AG08395 (cell line): ENCODE measurements at places on chromosomes 6 and 20.

GRCh38 chr20:24665741-24666191 lies 196.3 kb downstream of the SYNDIG1 start:
- DNase-seq, result no peak

DNA sequence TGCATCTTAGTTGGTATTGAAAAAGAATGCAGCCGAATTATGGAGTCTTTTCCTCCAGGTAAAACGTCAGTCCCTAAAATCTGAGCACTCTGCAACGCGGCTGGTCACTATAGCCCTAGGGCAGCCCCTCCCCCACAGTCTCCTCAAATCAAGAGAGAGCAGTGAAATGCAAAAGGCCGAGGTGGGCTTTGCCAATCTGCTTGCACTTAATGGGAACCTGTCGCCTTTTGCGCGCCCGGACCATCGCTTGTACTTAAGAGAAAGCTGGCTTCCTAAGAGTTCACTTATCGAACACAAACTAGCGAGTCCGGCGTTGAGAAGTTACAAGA lies 447 bp downstream of the MCM3 start:
- no peak for DNase-seq

DNA sequence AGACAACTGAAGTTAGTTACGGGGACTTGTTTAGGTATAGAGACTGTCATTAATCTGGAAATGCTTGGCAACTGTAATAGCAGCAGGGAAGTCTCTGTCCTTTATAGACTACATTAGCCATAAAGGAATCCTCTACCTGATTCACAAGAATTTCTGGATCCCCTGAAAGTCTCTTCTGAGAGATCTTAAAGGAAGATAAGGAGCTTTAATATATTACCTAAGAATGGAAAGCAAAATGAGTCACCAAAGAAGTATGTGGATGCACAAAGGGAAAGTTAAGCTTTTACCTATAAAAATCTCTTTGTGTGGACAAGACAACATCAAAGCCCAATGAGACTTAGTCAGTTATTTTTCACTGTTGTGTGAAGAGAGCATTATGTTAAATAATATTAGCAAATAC lies 92.2 kb upstream of the RSPO3 start:
- no peak for DNase-seq

GRCh38 chr6:150685860-150686259 lies 86.2 kb downstream of the PLEKHG1 start:
- peak; percentile 33 for DNase-seq

DNA sequence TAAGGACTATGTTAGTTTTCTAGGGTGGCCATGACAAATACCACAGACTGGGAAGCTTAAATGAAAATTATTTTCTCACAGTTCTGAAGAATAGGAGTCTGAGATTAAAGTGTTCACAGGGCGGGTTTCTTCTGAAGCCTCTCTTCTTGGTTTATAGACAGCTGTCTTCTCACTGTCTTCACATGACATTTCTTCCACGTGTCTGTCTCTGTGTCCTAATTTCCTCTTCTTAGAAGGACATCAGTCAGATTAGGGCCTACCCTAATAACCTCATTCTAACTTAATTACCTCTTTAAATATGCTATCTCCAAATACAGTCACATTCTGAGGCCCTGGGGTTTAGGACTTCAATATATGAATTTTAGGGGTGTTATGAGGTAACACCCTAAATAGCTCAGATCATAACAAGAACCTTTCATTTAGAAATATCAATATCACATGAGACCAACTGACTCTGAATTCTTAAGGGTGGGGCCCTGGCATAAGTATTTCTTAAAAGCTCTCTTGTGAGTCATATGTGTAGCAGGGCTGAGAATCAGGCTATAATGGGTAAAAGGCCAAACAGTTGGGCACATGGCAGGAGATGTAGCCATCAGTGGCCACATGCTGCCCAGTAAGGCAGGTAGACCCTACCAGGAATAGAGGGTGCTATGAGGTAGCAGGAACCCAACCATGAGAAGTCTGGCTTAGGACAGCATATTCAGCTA lies 62.0 kb upstream of the TENT5A start:
- peak; percentile 65 for DNase-seq

- DNase-seq, result no peak
Measured at GRCh38 chr6:106145144-106145543, 59.0 kb downstream of the PRDM1 start.

- DNase-seq, result no peak
Measured at GRCh38 chr6:36053878-36054277, 26.3 kb downstream of the MAPK14 start.
